NCI-H187 treated with DMSO at 0.1 percent for 48 hours (cell line): ENCODE measurements at places on chromosomes 11 and 22.

DNA sequence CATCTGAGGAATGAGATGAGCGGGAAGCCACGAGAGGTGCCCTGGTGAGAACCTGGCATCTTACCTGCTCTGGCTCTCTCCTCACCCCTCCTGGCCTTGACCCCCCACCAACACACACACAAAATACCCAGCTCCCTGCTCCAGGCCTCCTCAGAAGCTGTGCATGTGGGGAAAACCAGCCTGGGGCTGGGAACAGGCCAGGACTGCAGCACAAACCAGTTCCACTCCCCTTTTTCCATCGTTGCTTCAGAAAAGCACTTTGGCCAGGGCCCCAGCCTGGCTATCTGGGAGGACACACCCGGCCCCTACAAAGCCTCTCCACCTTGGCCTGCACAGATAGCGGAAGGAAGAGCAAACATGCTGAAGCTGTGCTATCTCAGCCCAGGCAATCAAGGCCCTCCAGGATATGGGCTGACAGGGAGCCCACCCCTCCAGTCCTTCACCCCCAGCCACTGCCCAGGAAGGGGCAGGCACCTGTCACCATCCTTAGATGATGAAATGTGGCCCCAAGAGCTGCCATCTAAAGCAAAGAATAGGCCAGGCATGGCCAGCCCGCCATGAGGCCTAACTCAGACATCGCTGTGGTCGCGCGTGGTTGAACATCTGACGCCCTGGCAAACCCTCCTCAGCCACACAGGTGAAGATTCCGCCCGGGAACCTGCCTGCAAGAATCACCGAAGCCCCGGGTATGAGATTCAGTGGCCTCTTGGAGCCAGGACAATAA, 35.4 kb downstream of the PISD start:
- DNase-seq, result no peak

DNA sequence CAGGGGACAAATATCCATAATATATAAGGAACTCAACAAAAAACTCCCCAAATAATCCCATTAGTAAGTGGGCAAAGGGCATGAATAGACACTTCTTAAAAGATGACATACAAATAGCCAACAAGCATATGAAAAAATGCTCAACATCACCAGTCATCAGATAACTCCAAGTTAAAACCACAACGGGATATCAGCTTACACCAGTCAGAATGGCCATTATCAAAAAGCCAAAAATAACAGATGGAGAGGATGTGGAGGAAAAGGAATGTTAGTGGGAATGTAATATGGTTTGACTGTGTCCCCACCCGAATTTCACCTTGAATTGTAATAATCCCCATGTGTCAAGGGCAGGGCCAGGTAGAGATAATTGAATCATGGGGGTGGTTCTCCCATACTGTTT, 350.1 kb downstream of the GUCY1A2 start:
- DNase-seq, result no peak

DNA sequence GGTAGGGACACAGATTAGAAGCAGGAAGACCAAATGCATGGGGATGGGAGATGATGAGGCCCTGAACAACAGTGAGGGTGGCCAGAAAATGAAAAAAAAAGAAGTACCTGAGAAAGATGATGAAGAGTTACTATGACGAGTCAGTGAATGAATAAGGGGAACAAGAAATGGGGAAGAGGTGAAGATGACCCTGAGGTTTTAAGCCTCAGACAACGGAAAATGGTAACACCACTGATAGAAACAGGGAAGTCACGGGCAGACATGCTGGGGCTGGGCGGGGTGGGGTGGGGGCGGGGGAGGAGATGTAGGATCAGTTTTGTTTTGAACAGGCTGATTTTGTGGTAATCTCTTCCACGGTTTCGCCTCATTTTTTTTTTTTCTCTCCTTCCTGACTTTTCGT, 205.1 kb upstream of the CADM1 start:
- DNase-seq, result no peak

- no peak for DNase-seq
These were observed 18.4 kb downstream of the ARFGAP2 start for GRCh38 chr11:47158242-47158641.

- no peak for DNase-seq
These were observed 682 bp downstream of the LARGE1 start for GRCh38 chr22:33919391-33920196.

- DNase-seq, result no peak
These were observed 811.1 kb upstream of the RAG2 start for GRCh38 chr11:37409124-37409523.

GRCh38 chr11:82986446-82986845, 84.9 kb downstream of the DDIAS start:
- DNase-seq, result no peak
